ENCODE measurements at places on chromosomes 12 and 14. TPM values are rescaled to one million over a fixed set of nuclear protein-coding genes. Genes with fewer than 3 reads are reported as not detected.

The HOXC4 gene
- total RNA-seq: 2.8 TPM

The OVCH1 gene
- total RNA-seq: not detected

The TAC3 gene
- not detected for total RNA-seq

The DAO gene
- not detected for total RNA-seq

The TMEM132D gene
- not detected for total RNA-seq

The L2HGDH gene
- total RNA-seq: 12.3 TPM

The LRTM2 gene
- not detected for total RNA-seq

The REP15 gene
- 0.36 TPM for total RNA-seq

The TAS2R31 gene
- total RNA-seq: not detected

The SERPINA10 gene
- total RNA-seq: 0.05 TPM

The LPAR5 gene
- 0.59 TPM for total RNA-seq

The SLCO1C1 gene
- total RNA-seq: not detected

The TARBP2 gene
- total RNA-seq: 50.6 TPM

The PPM1H gene
- total RNA-seq: 7.1 TPM

The NANOG gene
- not detected for total RNA-seq

The TAS2R20 gene
- 0.07 TPM for total RNA-seq

The GLT1D1 gene
- total RNA-seq: not detected

The KLHL42 gene
- 15.7 TPM for total RNA-seq
